ENCODE measurements at places on chromosomes 7 and 10.
A peak's percentile ranks its signal among the peaks of the same experiment; 100 is the strongest.

GRCh38 chr7:126948664-126949063, 304.1 kb downstream of the GRM8 start:
- no peak for DNase-seq

DNA sequence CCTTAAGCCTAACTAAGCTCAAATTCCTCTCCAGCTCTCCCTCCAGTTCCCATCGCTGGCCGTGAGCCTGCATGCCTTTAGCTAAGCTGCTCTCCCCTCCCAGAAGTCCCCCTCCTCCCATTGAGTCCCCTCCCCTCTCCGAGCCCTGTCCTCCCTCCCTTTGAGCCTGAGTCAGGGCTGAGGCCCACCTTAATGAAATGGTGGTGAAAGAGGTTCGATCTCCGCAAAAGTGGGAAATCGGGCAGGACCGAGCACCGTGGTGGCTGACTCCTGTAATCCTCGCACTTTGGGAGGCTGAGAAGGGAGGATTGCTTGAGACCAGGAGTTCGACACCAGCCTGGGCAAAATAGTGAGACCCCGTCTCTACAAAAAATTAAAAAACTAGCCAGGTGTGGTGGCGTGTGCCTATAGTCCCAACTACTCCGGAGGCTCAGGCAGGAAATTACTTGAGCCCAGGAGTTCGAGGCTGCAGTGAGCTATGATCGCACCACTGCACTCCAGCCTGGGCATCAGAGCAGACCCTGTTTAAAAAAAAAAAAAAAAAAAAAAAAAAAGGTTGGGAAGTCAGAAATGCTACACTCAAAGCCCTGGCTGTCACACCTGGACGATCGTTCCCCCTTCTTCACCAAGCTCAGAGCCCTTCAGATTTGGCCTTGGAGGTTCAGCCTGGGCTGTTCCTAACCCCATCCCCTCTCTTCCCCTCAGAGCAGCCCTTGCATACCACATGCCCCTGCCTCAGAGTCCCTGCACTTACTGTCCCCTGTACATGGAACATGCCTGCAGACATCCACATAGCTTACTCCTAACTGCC, 995 bp upstream of the CLDN3 start:
- DNase-seq, result no peak

DNA sequence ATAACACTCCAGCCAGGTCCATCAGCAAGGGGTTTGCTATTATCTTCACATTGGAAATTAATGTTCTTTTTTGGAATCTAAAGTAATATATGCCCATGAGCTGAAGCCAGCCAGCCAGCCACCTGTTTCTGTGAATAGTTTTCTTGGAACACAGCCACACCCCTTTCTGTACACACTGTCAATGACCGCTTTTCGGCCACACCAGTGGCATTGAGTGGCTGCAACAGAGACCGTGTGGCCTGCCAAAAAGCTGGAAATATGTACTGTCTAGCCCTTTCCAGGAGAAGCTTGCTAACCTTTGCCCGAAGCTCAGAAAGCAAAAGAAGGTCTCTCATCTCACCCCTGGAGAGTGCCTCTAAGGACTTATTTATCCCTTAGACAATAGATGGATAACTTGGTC, 98.5 kb upstream of the NPS start:
- DNase-seq, result peak; percentile 21

DNA sequence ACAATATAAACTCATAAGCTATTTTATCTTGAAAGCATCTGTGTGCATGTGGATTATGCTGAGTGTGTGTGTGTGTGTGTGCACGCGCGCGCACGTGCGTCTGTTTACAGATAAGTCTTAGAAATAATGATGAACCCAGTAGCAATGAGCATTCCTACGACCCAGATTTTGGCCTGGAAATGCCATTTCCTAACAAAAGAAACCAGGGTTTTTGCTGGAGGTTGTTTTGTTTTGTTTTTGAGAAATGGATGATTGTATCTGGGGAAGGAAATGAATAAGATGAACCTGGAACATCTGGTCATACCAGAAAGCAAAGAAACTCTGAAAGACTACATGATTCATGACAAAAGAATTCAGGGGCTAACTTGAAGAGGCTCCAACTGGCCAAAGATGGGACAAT, 22.1 kb upstream of the LMOD2 start:
- DNase-seq, result no peak

GRCh38 chr10:125296598-125296997, 136.2 kb upstream of the CTBP2 start:
- DNase-seq, result no peak

DNA sequence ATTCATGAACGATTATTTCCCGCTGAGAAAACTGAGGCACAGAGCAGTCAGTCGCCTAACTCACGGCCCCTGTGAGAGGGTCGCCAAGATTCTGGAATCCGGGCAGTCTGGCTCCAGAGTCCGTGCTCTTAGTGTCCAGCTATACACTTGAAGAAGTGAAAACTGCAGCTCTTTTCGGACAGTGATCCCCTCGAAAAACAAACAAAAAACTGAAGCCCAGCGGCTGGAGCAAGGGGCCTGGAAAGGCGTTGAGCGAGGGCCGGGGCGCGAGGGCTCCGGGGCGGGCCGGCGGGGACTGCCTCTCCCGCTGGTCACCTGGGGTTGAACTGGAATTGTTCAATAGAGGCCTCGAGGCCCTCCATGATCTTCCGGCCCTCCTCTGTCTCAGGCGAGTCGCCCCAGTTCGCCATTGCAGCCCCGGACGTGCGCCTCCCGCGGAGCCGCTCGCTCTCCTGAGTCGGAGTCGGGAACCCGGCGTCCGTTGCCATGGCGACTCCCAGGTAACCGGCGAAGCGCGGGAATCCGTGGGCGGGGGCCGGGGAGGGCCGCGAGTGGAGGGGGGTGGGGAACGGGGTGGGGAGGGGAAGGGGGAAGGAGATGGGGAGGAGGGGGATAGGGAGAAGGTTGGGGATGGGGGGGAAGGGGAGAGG, 881 bp downstream of the C10orf67 start:
- DNase-seq, result no peak

All from NCI-H2029 treated with DMSO at 0.1 percent for 48 hours (cell line).